ENCODE measurements at places on chromosomes 3 and 15. TPM values are rescaled to one million over a fixed set of nuclear protein-coding genes. Genes with fewer than 3 reads are reported as not detected.

DNA sequence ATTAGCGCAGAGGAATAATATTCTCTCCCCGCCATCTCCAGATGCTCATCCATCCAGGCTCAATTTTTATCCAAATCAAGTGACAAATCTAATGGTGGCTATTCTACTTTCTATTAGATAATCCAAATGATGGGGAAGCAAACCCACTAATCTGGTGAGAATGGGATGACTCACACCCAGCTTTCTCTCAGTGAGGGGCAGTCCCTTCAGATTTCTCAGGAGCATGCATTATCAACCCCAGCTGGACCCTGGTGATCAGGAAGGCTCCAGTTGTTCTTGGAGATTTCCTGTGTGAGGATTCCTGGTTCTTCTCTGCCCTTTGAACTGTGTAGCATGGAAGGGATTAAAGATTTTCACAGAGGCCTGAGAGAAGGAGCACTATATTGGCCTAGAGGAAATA, 358.0 kb downstream of the WDR72 start:
- no peak for DNase-seq

Gene KIF7
- total RNA-seq = 0.20 TPM

GRCh38 chr3:172449466-172450149, 1.4 kb upstream of the GHSR start:
- DNase-seq = no peak

GRCh38 chr3:13536432-13536831, 12.5 kb upstream of the FBLN2 start:
- no peak for DNase-seq

Gene RFTN1
- total RNA-seq = 55.7 TPM

Gene PLA1A
- total RNA-seq = not detected

DNA sequence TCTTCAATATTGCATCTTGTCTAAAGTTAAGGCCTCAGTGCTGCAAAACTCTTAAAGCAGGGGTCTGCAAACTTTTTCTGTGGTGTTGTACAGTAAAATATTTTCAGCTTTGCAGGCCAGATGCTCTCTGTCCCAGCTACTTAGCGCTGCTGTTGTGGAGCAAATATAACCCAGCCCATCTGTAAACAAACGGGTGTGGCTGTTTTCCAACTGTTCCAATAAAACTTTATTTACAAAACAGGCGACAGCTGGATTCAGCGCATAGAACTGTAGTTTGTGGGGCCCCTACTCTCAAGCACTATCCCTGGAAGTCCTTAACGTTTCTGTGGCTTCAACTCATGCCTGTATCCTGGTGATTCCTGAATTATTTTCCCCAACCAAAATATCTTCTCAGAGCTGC, 365.0 kb downstream of the FOXP1 start:
- DNase-seq = no peak

DNA sequence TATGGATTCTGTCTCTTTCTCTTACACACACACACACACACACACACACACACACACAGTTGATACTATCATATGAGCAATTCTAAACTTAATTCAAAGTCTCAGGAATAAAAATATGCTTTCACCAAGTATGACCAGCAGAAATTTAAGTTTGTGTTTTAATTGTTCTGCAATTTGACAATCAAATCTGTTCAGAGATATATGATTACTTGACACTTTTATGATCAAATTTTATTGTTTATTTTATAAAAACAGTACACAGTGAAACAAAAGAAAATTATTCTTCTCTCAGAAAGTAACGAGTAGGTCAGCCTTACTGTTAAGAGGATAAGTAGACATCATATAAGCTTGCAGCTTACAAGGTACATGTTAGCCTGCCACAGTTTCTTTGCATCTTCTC, 114.3 kb downstream of the NEK10 start:
- DNase-seq = no peak

Gene DUOX1
- total RNA-seq = 0.25 TPM

DNA sequence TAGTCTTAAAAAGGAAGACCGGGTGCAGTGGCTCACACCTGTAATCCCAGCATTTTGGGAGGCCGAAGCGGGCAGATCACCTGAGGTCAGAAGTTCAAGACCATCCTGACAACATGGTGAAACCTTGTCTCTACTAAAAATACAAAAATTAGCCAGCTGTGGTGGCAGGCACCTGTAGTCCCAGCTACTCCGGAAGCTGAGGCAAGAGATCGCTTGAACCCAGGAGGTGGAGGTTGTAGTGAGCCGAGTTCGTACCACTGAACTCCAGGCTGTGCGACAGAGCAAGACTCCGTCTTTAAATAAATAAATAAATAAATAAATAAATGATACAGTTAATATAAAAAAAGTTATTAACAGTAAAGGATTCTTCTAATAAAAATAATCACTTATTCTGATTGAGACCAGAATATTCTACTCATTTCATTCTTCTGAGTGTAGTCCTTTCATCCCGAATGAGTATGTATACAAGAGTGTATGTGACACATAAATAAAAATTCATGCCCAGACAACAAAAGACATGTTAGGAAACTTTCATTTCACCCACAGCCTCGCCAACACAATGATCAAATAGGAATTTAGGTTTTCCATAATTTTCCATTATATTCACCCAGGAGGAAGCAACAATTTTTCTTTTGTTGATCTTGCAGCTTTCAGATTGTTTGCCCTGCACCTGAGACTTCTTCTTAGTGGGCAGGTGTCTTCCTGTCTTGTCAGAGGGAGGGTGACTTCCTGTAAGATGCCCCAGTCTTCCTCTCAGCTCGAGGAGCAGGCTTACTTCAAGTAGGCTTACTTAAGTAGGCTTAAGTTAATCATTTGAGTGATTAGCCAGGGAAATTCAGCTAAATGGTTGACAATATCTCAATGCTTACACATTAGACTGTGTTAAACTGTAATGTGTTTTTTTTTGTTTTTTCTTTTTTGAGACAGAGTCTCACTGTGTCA, 7.8 kb upstream of the NUP210 start:
- no peak for DNase-seq

GRCh38 chr3:38950581-38950980, 101.2 kb downstream of the SCN11A start:
- DNase-seq = no peak

Measured in CD4-positive, alpha-beta T cell (primary cell).